ENCODE measurements at places on chromosomes 3 and 15.

DNA sequence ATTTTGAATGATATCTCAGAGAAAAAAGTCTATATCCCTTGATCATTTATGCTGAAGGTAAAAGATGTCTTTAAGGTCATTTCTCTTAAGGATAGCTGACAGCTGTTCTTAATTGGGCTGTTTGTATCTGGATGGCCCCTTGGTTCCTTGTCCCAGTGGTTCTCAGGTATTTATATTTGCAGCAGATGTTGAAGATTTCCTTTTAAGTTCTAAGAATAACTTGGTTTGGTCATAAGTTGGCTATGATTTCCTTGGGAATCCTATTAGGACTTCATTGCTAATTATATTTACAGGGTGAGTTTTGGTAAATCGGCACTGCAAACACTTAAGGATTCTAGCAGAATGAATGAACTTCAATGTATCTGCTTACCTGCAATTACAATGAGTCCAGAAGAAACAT, 460.4 kb upstream of the SGO1 start:
- no peaks in the 10 kb centered on the region for H3K4me1 ChIP-seq
- H3K27me3 ChIP-seq: no peaks in the 10 kb centered on the region
- DNase-seq: no peak
- H3K4me3 ChIP-seq: no peak overlapping the region
- no peaks in the 10 kb centered on the region for H3K36me3 ChIP-seq
- H3K27ac ChIP-seq: no peak overlapping the region

GRCh38 chr3:11609481-11609880, 34.2 kb downstream of the VGLL4 start:
- no peak for DNase-seq
- peaks cover 5% of the 10 kb centered on the region for H3K36me3 ChIP-seq
- H3K27ac ChIP-seq: peak overlapping the region; percentile 60
- H3K4me3 ChIP-seq: no peak overlapping the region
- no peaks in the 10 kb centered on the region for H3K27me3 ChIP-seq

GRCh38 chr3:101858464-101859030, 9.2 kb downstream of the NFKBIZ start:
- H3K27me3 ChIP-seq: no peaks in the 10 kb centered on the region
- H3K36me3 ChIP-seq: peaks cover 40% of the 10 kb centered on the region
- DNase-seq: no peak
- no peak overlapping the region for H3K27ac ChIP-seq

GRCh38 chr3:119774444-119774843, 7.5 kb upstream of the NR1I2 start:
- peak; percentile 54 for DNase-seq
- no peak overlapping the region for H3K27ac ChIP-seq
- no peaks in the 10 kb centered on the region for H3K27me3 ChIP-seq
- H3K36me3 ChIP-seq: no peaks in the 10 kb centered on the region

- H3K27ac ChIP-seq: peak overlapping the region; percentile 51
- H3K27me3 ChIP-seq: no peaks in the 10 kb centered on the region
- peaks cover 13% of the 10 kb centered on the region for H3K4me1 ChIP-seq
- peak; percentile 78 for DNase-seq
- H3K36me3 ChIP-seq: no peaks in the 10 kb centered on the region
Observed at GRCh38 chr3:9214599-9214998, 34.8 kb downstream of the SRGAP3 start.

DNA sequence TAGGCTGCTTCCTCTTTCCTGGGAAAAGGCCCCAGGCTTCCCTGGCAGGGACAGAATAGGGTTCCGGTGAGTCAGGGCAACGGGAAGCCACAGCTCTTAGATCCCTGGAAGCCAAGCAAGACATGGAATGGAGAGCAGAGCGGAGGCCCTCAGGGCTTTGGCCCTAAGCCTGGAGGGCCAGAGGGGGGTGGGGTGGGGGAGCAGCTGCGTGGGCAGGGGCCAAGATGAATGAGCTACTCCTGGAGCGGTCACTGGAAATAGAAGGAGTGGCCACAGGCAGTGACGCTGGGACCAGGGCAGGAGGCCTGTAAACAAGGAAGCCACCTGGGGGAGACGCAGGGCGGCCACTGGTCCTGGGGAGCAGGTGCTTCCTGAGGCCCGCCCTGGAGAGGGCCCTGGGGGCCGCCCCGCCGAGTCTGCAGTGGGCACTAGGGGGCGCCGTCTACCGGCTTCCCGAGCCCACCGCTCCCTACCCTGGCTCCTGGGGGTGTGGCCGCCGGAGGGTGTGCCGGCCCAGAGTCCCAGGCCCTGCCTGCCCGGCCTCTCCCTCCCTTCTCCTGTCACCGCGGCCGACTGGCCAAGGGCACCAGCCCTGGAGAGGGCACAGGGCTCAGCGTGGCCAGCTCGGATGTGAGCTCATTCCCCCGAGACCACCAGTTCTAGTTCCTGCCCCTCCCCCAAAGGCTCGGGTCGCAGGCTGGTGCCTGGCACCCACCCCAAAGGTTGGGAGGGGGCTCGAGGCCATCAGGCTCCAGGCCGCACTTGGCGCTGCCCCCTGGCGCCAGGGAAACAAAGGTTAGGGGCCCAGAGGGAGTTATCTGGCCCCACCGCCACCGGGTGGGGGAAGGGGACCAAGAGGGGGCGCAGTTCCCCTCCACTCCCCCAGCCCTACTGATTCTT, 12.1 kb downstream of the VPS18 start:
- DNase-seq: peak; percentile 97
- H3K4me3 ChIP-seq: peak overlapping the region; percentile 54
- peaks cover 63% of the 10 kb centered on the region for H3K4me1 ChIP-seq
- no peaks in the 10 kb centered on the region for H3K27me3 ChIP-seq

GRCh38 chr3:121508389-121508788, 37.4 kb downstream of the POLQ start:
- H3K27me3 ChIP-seq: no peaks in the 10 kb centered on the region
- H3K4me3 ChIP-seq: no peak overlapping the region
- H3K36me3 ChIP-seq: no peaks in the 10 kb centered on the region
- no peak overlapping the region for H3K27ac ChIP-seq
- no peaks in the 10 kb centered on the region for H3K4me1 ChIP-seq

Data from muscle of leg (tissue), 16 donors.